ENCODE measurements at places on chromosomes 2 and 18.

DNA sequence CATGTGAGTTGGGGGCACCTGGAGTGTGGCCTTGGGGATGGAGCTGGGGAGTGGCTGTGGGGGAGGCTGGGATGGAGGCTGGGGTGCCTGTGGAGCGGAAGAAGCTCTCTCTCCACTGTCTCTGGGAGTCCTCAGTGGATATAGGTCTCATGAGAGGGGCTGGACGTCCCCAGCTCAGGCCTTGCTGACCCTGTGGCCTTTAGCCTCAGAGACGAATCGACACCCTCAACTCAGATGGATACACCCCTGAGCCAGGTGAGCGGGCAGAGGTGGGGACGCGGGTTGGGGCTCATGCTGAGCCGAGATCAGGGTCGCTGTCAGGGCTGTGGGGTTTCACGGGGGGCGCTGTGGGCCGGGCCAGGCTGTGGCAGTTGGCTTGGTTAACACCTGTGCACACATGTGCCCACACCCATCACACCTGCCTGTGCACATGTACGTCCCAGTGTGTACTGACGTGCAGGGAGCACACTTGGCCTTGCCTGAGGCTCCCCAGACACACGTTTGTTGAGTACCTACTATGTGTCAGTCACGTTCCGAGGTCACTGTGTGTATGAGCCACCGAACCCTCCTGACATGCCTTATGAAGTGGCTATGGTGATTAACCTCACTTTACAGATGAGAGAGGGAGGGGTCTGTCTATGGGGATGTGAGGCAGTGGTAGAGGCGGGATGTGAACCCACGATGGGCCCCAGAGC lies 20.1 kb downstream of the ZAP70 start:
- no peak for DNase-seq

DNA sequence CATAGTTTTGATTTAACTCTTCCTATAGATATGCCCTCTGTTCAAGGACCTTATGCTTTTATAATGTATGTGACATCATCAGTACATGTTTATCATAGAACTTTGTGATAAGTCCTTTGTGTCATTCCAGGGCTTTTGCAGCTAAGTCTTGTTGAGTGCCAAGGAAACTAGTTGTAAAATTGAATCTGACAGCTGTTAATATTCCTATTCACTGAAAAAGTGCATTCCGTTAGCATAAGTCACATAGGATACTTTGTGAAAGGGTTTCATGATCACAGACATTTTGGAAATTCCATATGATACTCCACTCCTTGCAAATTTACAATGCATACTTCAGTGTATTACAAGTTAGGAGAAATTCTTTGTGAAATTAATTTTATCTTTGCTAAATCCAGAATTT lies 503.4 kb downstream of the CCDC85A start:
- peak; percentile 86 for DNase-seq

- DNase-seq = peak; percentile 44
Measured at GRCh38 chr2:224038049-224038829, 847 bp downstream of the SERPINE2 start.

- DNase-seq = no peak
Measured at GRCh38 chr18:26780520-26781325, 84.8 kb downstream of the AQP4 start.

GRCh38 chr2:96344011-96344410 lies 8.4 kb downstream of the NCAPH start:
- no peak for DNase-seq

- DNase-seq = peak; percentile 77
Measured at GRCh38 chr18:73879766-73880165, 267.9 kb downstream of the FBXO15 start.

- peak; percentile 61 for DNase-seq
Measured at GRCh38 chr2:188798159-188798558, 176.0 kb upstream of the COL3A1 start.

GRCh38 chr2:210169516-210170195 lies 1.6 kb downstream of the KANSL1L start:
- peak; percentile 57 for DNase-seq

- no peak for DNase-seq
Measured at GRCh38 chr2:190117305-190117704, 54.8 kb upstream of the MSTN start.

- no peak for DNase-seq
Measured at GRCh38 chr2:157980020-157980419, 103.9 kb upstream of the ACVR1 start.

DNA sequence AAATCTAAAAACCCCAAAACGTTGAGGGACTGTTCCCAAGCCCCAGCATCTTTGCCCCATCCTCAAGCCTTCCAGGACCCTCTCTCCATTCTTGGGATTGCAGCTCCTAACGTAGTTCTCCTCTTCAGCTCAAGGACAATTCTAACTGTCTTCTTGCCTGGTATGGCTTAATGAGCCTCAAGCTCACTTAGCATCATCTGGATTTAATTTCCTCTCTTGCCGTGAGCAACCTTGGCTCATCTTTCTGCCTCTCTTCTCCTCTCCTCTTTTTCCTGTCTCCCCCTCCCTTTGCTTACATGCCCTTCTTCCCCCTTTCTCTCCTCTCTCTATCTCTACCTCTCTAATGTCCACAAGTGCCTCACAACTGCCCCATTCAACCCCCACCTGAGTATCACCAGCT lies 44.2 kb downstream of the TACR1 start:
- no peak for DNase-seq

DNA sequence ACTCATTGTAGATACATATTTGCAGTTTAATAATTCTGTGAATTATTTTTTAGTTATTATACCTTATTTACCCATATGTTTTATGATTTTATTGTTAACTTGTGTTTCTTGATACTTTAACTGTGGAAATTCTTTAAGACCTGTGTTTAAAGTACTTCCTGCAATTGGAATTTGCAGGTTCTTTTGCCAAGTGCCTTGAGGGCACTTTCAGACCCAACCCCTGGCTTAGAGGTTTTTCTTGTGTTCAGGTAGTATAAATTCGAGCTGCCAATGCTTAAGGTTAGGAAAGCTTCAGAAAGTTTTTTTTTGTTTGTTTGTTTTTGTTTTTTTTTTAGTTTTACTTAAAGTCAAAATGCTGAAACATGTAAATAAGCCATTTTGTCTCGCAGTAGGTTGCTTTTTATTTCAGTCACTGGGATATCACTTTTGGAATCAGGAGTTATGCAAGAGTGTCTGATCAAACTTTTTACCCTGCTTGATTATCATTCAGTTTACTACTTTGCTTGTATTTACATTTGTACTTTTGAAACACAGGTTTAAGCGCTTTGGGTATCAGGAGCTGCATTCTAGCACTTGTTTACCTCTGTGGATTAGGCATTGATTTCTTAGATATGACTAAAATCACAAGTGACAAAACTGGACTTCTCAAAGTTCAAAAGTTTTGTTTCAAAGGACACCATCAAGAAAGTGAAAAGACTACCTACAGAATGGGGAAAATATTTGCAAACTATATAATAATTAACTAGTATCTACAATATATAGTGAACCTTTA lies 31.8 kb downstream of the TDRD15 start:
- DNase-seq = no peak

GRCh38 chr2:190283783-190284182 lies 35.8 kb downstream of the HIBCH start:
- DNase-seq = no peak

GRCh38 chr18:35390951-35391700 lies 14.0 kb upstream of the ZNF396 start:
- DNase-seq = no peak

GRCh38 chr2:44989176-44989575 lies 20.1 kb downstream of the SIX2 start:
- DNase-seq = no peak

- DNase-seq = peak; percentile 58
Measured at GRCh38 chr2:108536133-108536780, 2.0 kb downstream of the LIMS1 start.

DNA sequence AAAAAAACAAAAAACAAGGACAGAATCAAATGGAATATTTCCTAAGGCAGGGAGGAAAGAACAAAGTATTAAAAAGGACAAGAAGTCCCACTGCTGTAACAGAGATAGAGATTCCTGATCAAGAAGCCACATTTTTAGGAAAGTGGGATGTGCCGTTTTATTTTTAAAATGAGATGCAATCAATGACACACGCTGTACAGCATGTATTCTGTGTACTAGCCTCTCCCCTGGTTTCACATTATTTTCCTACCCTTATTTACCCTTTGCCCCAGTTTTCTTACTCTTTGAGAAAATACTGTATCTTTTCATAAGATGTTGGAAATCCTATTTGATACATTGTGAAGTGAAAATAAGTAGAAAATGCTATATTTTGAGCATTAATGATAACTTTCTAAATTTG lies 45.8 kb downstream of the E2F6 start:
- DNase-seq = no peak

DNA sequence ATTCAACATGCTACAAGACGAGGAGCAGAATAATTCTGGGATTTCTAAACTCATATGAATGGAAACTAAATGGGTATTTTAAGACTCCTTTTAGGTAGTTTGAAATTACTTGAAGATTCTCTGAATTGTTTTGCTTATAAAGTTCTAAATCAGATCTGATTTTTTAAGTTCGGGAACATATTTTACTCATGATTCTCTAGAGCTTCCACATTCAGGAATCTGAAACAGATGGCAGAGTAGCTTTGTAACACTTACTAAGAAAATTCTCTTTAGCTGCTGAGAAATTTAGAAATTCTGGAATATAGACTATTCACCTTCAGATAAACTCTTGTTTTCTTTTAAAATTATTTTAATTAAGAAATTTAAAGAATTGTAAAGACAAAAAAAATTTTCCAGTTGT lies 13.7 kb downstream of the RBBP8 start:
- peak; percentile 20 for DNase-seq

GRCh38 chr18:77346208-77346810 lies 96.7 kb downstream of the GALR1 start:
- DNase-seq = peak; percentile 47

GRCh38 chr2:7517088-7517487 lies 599.9 kb downstream of the RNF144A start:
- no peak for DNase-seq

DNA sequence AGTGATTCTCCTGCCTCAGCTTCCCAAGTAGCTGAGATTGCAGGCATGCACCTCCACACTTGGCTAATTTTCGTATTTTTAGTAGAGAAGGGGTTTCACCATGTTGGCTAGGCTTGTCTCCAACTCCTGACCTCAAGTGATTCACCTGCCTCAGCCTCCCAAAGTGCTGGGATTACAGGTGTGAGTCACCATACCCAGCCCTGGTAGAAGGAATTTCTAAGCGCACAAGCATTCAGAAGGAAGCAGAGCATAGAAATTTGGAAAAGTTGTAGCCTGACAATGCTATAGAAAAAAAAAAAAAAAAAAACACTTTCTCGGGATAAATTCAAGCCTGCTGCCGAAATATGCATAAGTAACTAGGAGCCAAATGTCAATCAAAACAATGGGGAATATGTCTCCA lies 249.4 kb downstream of the GRB14 start:
- DNase-seq = no peak

- DNase-seq = peak; percentile 66
Measured at GRCh38 chr2:74584088-74584645, 29.6 kb downstream of the DOK1 start.
